ENCODE measurements at places on chromosomes 6 and 20.

- DNase-seq: no peak
These were observed 64.9 kb downstream of the SYCP2L start for GRCh38 chr6:10951675-10952282.

- no peak for DNase-seq
These were observed 16.7 kb upstream of the B3GAT2 start for GRCh38 chr6:70973604-70974003.

GRCh38 chr20:36547186-36548005 lies 6.1 kb downstream of the MYL9 start:
- DNase-seq: no peak

DNA sequence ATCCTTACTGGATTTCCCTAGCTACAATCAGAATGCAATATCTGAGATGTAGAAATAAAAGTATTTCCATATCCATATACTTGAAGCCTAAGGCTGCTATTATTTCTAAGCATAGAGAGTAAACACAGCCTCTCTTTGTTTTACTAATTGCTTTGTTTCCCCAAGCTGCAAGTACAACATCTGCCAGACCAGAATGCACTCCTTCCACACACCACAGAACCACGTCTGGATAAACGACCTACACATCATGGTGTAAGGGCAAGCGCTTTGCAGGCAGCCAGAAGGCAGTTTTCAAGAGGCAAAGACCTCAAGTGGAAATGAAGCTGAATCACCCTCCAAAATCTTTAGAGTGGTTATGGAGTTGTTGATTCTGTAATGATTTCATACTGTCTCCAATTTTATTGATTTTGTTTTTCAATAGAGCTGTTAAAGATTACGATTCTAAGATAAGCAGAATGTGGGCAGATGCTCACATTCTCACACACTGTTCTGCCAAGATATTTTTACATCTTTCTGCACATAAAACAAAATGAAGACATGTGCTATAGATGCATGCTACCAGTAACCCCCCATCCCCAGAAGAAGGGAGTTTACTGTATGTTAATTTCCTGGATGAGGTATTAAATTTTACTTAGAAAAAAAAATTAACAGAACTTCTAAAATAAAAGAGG lies 88.8 kb downstream of the THEMIS start:
- DNase-seq: no peak

GRCh38 chr20:44720621-44720996 lies 5.4 kb downstream of the CCN5 start:
- no peak for DNase-seq

- DNase-seq: no peak
These were observed 417.2 kb upstream of the SULF2 start for GRCh38 chr20:48202334-48203113.

DNA sequence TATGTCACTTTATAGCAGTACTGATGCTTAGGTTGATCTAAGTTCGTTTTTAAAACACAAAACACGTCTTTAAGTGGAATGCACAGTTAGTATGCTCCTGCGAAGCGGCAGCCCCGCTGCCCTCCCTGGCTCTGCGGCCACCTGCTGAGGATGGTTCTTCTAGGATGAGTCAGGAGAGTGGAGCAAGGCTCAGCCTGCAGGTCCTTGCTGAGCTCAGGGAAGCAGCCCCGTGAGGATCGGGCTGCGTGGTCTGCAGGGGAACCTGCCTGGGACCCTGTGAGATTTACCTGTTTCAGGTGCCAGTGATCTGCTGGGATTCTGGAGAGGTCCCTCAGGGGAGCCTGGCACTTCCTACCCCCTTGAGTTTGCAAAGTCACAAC lies 57.5 kb downstream of the SYNJ2 start:
- no peak for DNase-seq

DNA sequence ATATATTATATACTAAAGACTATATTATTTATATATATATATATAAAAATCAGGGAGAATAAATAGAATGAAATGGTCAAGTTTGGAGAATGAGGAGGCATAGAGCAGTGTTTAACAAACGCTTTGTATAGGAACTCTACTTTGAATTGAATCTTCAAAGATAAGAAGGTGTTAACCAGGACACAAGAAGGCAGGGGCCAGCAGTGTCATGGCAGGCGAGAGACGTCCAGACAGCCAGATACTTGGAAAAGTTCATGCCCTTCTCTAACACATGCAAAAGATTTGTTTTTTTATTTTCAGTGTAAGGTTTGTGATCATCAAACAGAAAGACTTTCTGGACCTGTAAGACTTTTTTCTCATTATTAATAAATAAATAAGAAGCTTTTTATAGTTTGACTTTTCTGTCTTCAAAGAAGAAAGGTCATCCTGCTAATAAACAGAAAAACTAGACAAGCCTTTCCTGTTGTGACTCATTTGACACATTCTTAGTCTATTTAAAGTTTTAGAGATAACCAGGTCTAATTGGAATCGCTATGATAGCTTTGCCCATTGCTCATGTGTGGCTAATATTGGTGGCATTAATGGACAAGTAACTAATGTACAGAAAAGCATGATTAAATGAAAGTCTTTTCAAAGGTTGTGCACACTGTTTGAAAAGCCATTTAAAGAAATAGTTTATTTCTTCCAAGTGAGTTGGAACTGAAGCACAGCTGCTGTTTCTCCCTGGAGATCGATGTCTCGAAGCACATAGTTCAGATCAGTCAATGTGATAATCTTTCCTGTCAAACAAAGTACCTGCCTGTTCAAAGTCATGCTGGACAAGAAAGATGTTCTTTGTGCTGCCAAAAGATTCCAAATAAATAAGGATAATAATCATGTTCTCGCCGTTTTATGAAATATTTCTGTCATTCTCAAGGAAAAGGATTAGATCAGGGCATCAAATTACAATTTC lies 420.4 kb upstream of the OPRM1 start:
- no peak for DNase-seq

GRCh38 chr20:58053391-58054055 lies 174.9 kb downstream of the ANKRD60 start:
- no peak for DNase-seq

DNA sequence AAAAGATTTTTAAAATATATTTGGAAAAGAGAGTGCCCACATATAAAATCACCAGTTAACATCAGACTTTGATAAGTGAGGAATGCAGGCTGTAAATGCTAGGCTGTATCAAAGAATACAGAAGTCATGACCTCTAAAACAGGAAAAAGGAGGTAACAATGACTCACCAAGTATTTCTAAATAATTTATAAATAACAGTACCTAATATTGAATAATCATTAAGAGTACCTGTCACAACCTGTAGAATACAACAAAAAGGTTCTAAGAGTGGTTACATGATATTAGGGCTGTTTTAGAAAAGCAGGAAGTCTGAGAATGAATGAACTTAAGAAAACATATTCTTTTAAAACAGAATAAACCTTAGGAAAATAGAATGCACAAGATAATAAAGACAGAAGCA lies 173.1 kb upstream of the CST7 start:
- no peak for DNase-seq

GRCh38 chr20:46093531-46093930 lies 3.8 kb upstream of the NCOA5 start:
- DNase-seq: no peak

GRCh38 chr20:24289737-24290481 lies 179.5 kb upstream of the SYNDIG1 start:
- no peak for DNase-seq

GRCh38 chr6:77339926-77340325 lies 123.4 kb downstream of the HTR1B start:
- no peak for DNase-seq

Measured in stimulated activated naive CD4-positive, alpha-beta T cell (primary cell).